Inflammatory macrophage (primary cell): ENCODE measurements at places on chromosomes 3 and 15.
A peak's percentile ranks its signal among the peaks of the same experiment; 100 is the strongest.

GRCh38 chr15:68114356-68114755 lies 60.2 kb downstream of the PIAS1 start:
- DNase-seq: no peak

DNA sequence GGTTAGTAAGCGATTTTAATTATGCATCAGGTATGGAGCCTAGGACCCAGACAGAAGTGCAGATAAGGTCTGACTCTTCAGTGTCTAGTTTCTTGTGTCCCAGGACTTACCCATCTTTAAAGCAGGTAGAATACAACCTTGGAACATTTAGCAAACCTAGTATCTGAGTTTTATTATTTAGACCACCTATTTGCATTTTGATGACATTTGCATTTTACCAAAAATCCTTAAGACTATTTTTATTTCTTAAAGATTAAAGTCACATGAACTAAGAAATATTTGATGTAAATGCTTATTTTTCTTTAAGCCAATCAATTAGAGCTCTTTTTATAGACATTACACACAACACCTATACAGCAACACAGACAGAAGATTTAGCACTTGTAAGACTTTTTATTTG lies 939.1 kb downstream of the OTOL1 start:
- DNase-seq: no peak

DNA sequence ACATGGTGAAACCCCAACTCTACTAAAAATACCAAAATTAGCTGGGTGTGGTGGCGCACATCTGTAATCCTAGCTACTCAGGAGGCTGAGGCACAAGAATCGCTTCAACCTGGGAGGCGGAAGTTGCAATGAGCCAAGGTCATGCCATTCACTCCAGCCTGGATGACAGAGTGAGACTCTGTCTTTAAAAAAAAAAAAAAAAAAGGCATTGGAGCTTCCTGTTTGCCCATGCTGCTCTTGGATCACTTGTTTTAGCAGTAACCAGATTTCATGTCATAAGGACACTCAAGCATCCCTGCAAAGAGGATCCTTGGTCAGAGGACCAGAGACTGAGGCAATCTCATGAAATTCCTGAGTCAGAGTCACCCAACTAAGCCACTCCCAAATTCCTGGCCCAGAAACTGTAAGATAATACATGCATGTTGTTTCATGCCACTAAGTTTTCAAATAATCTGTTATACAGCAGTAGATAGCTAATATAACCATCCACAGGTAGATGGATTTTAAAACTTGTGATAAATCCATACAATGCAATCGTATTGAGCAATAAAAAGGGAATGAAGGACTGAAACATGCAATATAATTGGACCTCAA lies 82.0 kb upstream of the XXYLT1 start:
- peak; percentile 78 for DNase-seq

DNA sequence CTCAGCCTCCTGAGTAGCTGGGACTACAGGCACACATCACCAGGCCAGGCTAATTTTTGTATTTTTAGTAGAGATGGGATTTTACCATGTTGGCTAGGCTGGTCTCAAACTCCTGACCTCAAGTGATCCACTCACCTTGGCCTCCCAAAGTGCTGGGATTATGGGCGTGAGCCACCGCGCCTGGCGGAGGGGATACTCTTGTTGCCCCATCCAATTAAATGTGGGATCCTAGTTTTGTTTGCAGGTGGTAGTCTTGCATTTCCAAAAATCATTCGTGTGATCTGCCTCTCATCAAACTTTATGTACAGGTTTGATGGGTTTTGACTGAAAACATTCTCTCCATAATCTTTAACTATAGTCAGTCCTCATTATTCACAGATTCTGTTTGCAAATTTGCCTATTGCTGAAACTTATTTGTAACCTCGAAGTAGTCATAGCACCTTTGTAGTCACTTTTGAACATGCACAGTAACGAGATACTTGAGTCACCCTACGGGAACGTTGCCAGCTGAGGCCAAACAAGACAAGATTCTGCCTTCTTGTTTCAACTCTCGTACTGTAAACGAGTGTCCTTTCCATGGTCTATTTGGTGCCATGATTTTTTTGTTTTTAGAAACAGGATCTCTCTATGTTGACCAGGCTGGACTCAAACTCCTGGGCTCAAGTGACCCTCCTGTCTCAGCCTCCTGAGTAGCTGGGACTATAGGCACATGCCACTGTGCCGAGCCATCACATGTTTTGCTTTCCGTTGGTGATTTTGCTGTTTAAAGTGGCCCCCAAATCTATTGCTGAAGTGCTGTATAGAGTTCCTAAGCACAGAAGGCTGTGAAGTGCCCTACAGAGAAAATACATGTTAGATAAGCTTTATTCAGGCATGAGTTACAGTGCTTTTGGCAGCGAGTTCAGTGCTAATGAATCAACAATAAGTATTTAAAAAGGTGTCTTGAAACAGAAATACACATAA lies 8.1 kb upstream of the MAPK6 start:
- DNase-seq: no peak

DNA sequence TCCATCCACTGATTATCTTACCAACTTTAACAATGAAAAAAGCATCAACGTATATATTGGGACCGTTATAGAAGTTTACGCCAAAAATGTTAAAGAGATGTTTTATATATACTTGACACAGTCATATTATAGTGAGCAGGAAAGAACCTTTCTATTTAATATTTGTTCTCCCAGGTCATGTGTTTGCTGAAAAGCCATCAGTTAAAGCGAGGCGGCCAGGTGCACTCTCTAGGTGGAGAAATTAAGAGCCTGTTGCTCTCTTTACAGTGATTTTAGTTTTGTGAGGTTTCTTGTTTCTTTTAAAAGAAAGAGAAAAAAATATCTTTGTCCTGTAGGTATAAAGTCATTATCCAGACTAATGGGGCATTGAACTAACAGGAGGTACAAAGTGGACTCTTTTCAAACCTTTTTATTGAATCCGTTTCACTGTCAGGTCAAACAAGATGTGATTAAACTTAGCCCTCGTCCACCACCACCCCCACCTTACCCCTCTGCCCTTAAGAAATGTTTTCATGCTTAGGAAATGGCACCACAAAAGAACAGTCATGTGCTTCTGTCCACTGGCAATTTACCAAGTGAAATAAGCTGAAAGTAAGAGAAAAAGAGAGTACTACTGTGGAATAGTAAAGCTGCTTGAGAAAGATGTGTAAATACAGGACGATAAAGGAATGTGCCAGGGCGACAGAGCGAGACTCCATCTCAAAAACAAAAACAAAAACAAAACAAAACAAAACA lies 279.9 kb downstream of the PTPRG start:
- no peak for DNase-seq

DNA sequence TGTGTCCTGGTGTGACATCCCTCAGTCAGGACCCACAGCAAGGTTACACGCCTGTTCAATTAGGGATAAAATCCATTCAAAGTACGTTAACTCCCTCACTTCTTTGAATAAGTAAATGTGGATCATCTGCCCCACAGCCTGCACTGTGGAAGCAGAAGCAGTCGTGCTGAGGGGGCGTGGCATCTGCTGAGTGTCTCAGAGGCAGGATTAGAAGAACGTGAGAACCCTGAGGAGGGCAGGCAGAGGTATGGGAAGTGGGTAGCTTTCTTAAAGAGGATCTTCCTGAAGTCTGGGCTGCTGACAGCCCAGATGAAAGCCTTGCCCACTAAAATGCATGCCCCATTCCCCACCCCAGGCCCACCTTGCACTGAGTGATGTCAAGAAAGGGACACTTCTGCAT lies 28.5 kb downstream of the CRABP1 start:
- DNase-seq: peak; percentile 27

DNA sequence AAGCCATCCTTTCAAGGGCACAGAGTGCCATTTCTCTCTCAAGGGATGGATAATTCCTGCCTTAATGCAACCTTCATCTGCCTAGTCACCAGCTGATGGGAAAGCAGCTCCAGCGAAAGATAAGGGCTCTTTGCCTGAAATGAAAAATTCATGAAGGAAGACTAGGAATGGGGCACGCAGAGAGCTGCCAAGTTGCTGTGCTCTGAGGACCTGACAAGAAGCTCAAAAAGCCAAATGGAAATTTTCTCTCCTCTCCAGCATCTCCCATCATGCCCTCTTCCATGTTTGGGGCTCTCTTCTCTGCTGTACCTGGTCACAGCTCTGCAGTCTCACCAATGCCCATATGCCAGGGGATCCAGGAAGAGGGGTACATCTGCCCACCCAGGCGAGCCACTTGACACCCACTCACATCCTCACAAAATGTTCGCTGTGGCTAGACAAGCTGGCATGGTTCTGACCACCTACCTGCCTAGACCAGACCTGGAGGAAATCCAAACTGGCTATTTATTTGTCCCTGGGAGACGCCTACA lies 29.3 kb upstream of the ABHD2 start:
- DNase-seq: no peak

DNA sequence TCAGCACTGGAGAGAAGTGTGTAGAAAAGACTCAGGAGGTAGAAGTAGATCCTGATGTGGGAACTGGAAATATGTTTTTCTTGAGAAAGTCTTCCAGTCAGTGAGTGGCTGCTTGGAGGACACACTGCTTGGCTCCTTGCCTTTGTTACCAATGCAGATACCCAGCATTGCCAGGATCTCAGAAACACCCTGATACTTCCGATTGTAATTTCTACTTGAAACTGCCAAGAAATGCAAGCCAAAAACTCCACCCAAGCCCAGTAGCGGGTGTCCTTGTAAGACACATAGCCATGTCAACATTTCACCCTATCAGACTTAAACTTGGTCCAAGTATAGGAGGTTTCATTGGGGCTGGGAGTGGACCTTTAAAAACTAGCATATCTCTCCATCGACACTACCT lies 141.8 kb downstream of the ALDH1A2 start:
- DNase-seq: no peak

GRCh38 chr15:70046679-70047369 lies 50.9 kb downstream of the TLE3 start:
- no peak for DNase-seq

DNA sequence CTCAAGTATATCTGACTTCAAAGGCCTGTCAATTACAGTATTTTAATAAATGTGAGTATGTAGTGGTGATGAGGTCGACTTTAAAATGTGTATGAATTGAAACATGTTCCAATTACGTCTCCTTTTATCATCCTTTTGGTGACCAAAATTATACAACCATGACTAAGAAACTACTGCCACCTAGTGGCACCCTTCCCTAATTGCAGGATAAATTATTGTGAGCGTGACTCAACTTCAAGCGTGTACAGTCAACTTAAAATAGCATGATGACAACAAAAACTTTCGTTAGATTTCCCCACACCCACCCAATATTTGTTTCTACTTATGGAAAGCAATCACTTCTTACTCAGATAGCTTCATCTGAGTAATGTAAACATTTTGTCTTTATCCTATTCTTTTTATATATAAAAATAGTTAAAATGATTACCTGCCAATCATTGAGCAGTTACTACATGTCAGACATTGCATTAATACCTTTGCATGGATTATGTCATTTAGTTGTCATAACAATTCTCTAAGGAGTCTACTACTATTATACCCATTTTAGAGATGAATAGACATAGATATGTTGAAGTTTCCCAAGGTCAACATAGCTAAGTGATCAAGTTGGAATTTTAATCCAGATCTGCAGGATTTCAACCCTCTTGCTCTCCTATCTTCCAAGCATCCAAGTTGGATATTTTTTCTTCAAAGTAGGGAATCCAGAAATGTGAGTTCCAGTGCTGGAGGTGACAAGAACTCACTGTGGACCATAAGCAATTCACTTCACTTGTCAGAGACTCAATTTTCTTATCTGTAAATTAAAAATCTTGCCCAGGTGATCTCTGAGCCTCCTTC lies 106.0 kb downstream of the MEX3B start:
- DNase-seq: peak; percentile 61

GRCh38 chr3:10950476-10951294 lies 41.9 kb upstream of the SLC6A1 start:
- DNase-seq: peak; percentile 47

GRCh38 chr3:15804553-15805095 lies 6.8 kb upstream of the ANKRD28 start:
- DNase-seq: no peak

- peak; percentile 87 for DNase-seq
These were observed 12.4 kb upstream of the NFKBIZ start for GRCh38 chr3:101836652-101837598.

- DNase-seq: no peak
These were observed 7.4 kb downstream of the RRP9 start for GRCh38 chr3:51934139-51934850.

GRCh38 chr3:47912006-47912504 lies 104.2 kb downstream of the MAP4 start:
- DNase-seq: no peak

DNA sequence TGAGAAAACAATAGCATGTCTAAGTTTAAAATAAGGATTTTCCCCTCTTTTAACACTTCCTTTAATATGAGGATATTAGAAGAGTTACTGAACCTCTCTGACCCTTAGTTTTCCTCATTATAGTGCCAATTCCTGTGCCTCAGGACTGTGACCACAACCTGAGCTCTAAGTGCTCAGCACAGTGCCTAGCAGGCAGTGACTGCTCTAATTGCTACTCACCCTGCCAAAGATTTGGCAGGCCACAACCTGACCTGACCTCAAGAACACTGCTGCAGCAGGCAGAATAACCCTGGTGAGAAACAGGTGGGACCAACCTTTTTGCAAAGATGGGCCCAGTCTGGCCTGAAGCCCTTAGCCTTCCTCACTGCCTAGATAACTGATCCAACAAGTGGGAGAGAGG lies 35.7 kb downstream of the NBEAL2 start:
- DNase-seq: no peak

- DNase-seq: no peak
These were observed 8.7 kb downstream of the PDZRN3 start for GRCh38 chr3:73616056-73616455.

GRCh38 chr15:59005579-59005978 lies 18.1 kb downstream of the RNF111 start:
- no peak for DNase-seq

GRCh38 chr15:91077029-91077428 lies 23.0 kb upstream of the SV2B start:
- DNase-seq: no peak

- DNase-seq: peak; percentile 39
These were observed 23.1 kb downstream of the ABHD6 start for GRCh38 chr3:58260733-58261132.

GRCh38 chr15:32834156-32834555 lies 116.4 kb downstream of the GREM1 start:
- peak; percentile 69 for DNase-seq

GRCh38 chr15:69394556-69395282 lies 19.4 kb upstream of the KIF23 start:
- peak; percentile 81 for DNase-seq

DNA sequence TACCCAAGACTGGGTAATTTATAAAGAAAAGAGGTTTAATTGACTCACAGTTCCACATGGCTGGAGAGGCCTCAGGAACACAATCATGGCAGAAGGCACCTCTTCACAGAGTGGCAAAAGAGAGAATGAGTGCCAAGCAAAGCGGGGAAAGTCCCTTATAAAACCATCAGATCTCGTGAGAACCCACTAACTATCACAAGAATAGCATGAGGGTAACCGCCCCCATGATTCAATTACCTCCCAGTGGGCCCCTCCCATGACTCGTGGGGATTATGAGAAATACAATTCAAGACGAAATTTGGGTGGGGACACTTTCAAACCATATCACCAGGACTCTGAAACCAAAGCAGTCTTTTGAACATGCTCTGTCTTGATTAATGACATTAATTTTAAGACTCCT lies 7.0 kb downstream of the RTP3 start:
- DNase-seq: no peak

- no peak for DNase-seq
These were observed 245.6 kb downstream of the CLSTN2 start for GRCh38 chr3:140180603-140181002.

GRCh38 chr15:35095941-35096340 lies 10.8 kb upstream of the NANOGP8 start:
- DNase-seq: no peak
